T-helper 17 cell (primary cell): ENCODE measurements at places on chromosomes 3 and 15. TPM values are rescaled to one million over a fixed set of nuclear protein-coding genes. Genes with fewer than 3 reads are reported as not detected.

B3GNT5 gene
- 2.1 TPM for total RNA-seq

DAZL gene
- total RNA-seq: not detected

DNA sequence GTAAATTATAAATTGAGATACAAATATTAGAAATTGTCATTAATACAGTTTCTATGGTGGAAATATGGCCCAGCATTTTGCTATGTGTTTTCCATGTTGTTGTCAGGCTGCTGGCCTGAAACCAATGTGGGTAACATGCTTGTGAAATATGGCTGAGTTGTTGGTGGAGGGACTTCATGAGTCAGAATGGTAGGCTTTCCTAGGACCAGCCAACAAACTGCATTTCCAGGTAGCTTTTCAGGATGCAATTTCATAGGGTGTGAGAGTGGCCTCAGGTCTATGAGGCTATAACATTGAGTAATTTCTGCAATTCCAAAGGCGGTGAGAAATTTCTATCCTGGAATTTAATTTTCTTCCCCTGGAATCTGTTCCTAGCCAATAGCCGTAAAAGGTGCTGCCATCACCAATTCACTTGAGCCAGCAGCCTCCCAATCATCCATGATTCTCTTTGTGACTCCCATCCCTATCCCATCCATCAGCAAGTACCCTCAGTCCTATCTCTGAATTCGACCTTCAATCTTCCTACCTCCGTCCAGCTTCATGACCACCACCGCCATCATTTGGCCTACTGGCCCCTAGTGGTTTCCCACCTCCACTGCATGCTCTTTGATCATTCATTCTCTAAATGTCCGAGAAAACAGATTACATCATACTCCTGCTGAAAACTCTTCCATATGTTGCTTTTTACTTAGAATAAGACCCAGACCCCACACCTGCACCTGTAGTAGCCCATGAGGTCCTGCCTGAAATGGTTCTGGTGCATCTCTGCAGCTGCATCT is 276.6 kb upstream of the CFAP20DC start:
- H3K4me3 ChIP-seq: no peak overlapping the region
- no peaks in the 10 kb centered on the region for H3K36me3 ChIP-seq
- H3K27me3 ChIP-seq: no peaks in the 10 kb centered on the region
- no peak overlapping the region for H3K27ac ChIP-seq
- no peaks in the 10 kb centered on the region for H3K4me1 ChIP-seq
- no peak for DNase-seq

- no peaks in the 10 kb centered on the region for H3K27me3 ChIP-seq
- no peaks in the 10 kb centered on the region for H3K36me3 ChIP-seq
- no peaks in the 10 kb centered on the region for H3K4me1 ChIP-seq
- no peak overlapping the region for H3K27ac ChIP-seq
Observed at GRCh38 chr3:180252683-180253082, 215.9 kb upstream of the PEX5L start.

GRCh38 chr3:187016639-187017345 is 86.5 kb downstream of the ST6GAL1 start:
- no peaks in the 10 kb centered on the region for H3K27me3 ChIP-seq
- peaks cover 46% of the 10 kb centered on the region for H3K4me1 ChIP-seq
- no peak for DNase-seq
- H3K4me3 ChIP-seq: no peak overlapping the region
